ENCODE measurements at places on chromosomes 3 and 15.

GRCh38 chr15:56367156-56367555, 1.9 kb downstream of the TEX9 start:
- DNase-seq, result no peak
- H3K4me1 ChIP-seq, result peaks cover 4% of the 10 kb centered on the region
- no peaks in the 10 kb centered on the region for H3K27me3 ChIP-seq
- H3K27ac ChIP-seq, result no peak overlapping the region
- no peaks in the 10 kb centered on the region for H3K36me3 ChIP-seq
- H3K4me3 ChIP-seq, result no peak overlapping the region

GRCh38 chr3:141738891-141739363, 829 bp downstream of the RNF7 start:
- peak overlapping the region; percentile 97 for H3K27ac ChIP-seq
- no peaks in the 10 kb centered on the region for H3K4me1 ChIP-seq
- DNase-seq, result no peak

DNA sequence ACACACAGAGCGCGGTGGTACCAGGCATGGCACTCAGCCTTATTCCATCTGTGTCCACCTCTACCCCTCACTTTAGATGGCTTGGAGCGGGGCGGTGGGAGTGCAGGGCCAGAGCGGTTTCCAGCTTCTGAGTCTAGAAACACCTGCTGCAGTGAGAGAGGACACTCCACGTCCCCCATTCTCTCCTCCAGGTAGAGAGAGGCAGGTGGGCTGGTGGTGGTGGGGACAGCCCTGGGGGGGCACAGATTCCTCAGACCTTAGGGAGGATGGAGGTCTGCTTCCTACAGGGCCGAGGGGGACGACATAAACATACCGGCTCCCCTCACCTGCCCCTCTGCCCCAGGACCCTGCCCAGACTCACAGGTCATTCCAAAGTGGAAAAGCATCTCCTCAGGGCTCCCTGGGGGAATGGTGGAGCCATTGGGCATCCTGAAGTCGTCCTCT, 40.4 kb downstream of the MUC20 start:
- no peaks in the 10 kb centered on the region for H3K36me3 ChIP-seq
- H3K4me1 ChIP-seq, result no peaks in the 10 kb centered on the region
- DNase-seq, result no peak
- H3K4me3 ChIP-seq, result no peak overlapping the region
- H3K27ac ChIP-seq, result no peak overlapping the region
- H3K27me3 ChIP-seq, result no peaks in the 10 kb centered on the region

GRCh38 chr3:111802163-111802625, 56.9 kb upstream of the PHLDB2 start:
- peak overlapping the region; percentile 82 for H3K27ac ChIP-seq
- H3K4me1 ChIP-seq, result no peaks in the 10 kb centered on the region
- no peak overlapping the region for H3K4me3 ChIP-seq
- no peaks in the 10 kb centered on the region for H3K36me3 ChIP-seq
- H3K27me3 ChIP-seq, result no peaks in the 10 kb centered on the region

- no peak overlapping the region for H3K4me3 ChIP-seq
- no peak overlapping the region for H3K27ac ChIP-seq
- H3K4me1 ChIP-seq, result peaks cover 19% of the 10 kb centered on the region
- DNase-seq, result no peak
Observed at GRCh38 chr15:57053470-57053869, 135.0 kb downstream of the TCF12 start.

All from Peyer's patch (tissue), 4 donors.